Mesenteric fat pad (tissue), 1 donor: ENCODE measurements at places on chromosomes 12 and 14. TPM values are rescaled to one million over a fixed set of nuclear protein-coding genes. Genes with fewer than 3 reads are reported as not detected.

GRCh38 chr14:96582995-96583394 is 80.8 kb downstream of the PAPOLA start:
- no peak for DNase-seq

BICDL1 gene
- 0.39 TPM for total RNA-seq

DNA sequence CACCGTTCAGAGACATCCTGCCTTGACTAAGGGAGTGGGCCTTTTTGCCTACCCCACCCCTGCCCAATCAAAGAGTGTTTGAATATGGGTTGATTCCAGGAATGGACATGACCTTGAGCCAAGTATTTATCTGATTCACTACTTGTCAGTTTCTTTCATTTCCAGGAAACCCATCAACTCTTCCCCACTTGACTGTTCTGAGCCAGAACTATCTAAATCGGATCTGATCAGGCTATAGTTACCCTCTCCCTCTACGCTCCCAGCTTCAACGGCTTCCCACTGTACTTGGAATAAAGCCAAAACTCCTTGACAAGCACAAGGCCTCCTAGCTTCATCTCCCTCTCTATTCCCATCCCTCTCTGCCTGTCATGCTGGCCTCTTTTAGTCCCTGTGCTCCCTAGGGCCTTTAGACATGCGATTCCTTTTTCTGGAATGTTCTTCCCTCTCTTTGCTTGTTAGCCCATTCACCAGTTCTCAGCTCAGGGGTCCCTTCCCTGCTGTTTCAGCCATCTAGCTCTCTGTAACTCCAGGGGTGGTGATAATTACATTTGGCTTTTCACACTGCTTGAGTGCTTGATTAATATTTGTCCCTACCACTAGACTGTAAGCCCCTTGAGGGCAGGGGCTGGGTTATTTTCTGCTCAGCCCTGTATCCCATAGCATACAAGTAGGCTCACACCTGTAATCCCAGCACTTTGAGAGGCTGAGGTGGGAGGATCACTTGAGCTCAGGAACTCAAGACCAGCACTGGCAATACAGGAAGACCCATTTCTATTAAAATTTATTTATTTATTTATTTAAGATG is 5.5 kb upstream of the ITPK1 start:
- DNase-seq = no peak

- DNase-seq = no peak
Observed at GRCh38 chr12:131903270-131904255, 9.1 kb downstream of the ULK1 start.

GRCh38 chr12:24444634-24445033 is 495.2 kb upstream of the SOX5 start:
- DNase-seq = no peak

DNA sequence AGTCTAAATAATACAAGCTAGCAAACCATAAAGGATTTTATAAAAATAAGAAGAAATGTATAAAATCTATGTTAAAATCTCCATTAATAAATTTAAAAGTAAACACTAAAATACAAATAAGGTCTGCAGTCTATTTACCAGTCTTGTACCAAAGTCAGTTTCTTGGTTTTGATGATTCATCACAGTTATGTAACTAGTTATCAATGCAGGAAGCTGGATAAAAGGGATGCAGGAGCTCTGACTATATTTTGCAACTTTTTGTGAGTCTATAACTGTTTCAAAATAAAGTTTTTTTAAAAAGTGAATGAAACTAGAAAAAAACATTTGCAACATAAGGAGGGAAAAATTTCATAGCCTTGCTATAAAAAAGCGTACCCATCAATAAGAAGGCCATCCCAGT is 151.5 kb downstream of the DERA start:
- DNase-seq = no peak

GRCh38 chr12:115060477-115061168 is 376.6 kb upstream of the TBX3 start:
- DNase-seq = no peak

GRCh38 chr12:23083267-23083666 is 458.3 kb downstream of the ETNK1 start:
- DNase-seq = no peak

DNA sequence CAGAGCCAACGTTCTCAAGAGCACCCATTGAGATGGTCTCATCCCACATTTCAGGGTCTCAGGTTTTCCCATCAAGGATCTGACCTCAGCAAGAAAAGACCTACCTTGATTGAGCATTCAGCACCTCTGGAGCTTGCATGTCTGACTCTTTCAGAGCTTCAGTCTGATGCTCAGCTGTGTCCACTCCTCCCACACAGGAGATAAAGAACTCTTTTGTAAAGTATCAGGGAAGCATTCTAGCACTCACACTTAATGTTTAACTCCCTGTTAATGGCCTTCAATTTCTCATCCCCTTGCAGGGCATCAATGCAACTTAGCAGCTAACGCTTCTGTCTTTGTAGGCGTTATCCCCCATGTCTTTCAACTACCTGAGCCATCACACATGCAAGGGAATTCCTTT is 124.1 kb downstream of the GALC start:
- no peak for DNase-seq

- no peak for DNase-seq
Observed at GRCh38 chr12:118925407-118925806, 55.9 kb upstream of the SRRM4 start.
